ENCODE measurements at places on chromosomes 2 and 18.

GRCh38 chr2:238669581-238670080, 178.3 kb upstream of the TWIST2 start:
- DNase-seq: no peak

DNA sequence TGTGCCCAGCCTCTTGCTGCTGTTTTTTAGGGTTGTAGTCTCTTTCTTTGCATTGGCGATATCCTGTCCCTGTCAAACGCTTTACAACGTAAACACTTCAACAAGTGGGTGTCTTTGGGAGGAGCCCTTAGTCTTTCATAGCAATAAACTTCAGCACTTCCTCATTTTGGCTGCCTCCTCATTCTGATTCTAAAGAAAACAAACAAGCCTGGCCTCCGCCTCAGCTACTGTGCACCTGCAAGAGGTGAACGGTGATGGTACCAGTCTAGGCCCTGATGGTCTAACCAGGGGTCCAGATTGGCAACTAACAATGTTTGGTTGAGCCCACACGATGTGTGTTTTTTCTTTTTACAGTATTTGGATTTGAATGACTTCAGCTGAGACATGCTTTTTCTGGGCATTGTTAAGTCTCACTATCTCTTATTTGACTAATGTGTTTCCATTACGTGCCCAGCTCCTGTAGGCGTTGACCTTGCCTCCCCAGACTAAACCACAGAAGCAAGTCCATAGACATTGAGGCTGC, 53.2 kb upstream of the CUL3 start:
- peak; percentile 71 for DNase-seq

DNA sequence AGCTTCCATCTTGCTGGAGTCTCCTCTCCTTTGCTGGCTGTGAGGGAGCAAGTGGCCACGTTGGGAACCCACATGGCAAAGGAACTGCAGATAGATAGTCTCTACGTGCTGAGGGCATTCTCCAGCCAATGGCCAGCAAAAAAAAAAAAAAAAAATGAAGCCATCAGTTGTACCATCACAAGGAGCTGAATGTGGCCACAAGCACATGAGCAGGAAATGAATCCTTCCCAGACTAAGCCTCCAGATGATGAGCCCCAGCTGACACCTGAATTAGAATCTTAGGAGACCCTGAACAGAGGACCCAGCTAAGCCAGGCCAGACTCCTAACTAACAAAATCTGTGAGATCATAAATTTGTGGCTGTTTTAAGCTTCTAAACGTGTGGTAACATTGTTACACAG, 57.9 kb downstream of the SPIRE1 start:
- no peak for DNase-seq

DNA sequence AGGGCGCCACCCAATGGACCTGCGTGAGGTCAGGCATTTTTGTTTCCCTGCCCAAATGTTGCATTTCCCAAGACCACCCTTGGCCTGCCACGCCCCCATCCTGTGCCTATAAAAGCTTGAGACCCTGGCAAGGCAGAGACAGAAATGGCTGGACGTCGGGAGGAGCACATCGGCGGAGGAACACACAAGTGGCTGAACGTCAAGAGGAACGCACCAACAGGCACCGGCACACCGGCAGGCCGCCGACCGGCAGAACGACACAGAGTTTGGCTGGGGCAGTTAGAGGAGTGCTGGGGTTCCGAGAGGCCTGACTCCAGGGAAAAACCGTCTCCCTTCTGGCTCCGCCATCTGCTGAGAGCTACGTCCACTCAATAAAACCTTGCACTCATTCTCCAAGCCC, 35.9 kb downstream of the DCDC2C start:
- DNase-seq: no peak

GRCh38 chr2:145484448-145485097, 964.7 kb upstream of the ZEB2 start:
- DNase-seq: no peak

DNA sequence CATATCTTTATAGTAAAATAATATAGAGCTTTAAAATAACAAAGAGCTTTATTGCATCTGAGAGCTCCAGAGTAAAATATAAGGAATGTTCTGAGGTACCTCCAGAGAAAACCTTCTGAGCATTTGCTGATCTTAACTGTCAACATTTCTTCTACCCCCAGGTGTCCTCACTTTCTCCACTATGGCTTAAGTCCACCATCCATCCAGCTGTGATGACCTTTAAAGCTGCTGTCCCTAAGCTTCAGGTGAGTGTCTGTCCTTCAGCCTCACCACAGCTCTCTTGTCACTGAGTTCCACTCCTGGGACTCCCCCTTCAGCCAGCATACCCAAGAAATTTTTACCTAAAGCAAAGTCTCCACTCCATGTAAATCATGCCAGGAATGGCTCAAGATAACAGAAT, 137.9 kb downstream of the MYO5B start:
- DNase-seq: no peak

DNA sequence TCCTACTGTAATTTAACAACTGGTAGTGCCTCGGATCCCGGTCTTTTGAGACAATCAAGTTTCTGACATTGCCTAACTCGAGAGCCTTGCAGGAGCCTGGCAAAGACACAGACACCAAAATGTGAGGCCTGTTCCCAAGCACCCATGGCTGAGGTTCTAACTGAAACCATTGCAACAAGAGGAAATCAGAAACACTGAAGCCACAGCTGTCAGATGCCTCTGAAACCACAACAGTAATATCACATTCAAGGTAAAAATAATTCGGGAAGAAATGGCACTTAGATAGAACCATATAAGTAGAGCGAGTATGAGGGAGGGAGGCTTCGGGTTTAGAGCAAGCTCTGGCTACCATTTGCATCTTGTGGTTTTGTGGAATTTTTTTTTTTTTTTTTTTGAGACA, 285.9 kb downstream of the FBXO15 start:
- DNase-seq: no peak

DNA sequence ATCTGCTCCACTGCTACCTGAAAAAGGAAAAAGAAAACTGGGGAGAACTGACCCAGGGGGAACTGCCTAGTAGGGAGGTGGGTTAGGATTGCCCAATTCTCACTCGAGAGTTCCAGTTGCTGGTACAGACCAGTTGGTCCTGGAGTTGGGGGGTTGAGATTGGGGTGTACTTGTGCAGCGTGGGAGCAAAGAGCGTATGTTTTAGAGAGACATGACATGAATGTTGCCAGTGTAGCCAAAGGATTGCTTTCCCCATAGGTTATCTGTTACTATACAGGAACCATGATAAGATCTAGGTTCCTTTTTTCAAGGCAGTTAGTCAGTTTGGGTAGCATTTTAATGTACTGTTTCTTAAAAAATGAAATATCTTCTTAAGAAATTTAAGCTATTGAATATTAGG, 68.6 kb downstream of the APLF start:
- no peak for DNase-seq

GRCh38 chr2:79716266-79716665, 203.4 kb downstream of the CTNNA2 start:
- no peak for DNase-seq

DNA sequence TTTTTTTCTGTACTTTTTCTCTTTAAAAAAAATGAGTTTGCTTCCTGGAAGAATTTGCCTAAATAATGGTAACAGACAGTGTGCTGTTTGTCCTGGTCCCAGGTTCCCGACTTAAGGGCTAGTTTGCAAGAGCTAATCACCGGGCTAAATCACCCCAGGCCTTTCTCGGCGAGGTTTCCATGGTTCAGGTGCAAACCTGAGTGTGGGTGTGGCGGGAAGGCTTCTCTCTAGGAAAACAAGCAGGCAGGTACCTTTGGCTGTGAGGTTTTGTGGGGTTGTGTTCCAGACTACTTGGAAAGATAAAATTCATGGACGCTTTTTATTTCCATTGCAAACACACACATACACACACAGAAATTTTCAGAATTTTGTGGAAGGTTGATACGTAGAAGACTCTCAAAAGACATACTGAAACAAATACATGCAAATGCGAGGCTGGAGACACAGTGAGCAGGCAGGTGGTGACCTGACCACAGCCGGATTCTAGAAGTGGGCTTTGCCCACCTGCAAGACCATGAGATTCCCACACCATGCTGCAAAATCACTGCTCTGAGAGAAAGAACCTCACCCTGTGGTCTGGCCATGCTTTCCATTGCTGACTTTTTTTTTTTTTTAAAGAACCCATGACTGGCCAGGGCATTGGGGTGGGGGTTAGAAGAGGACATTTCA, 815 bp downstream of the CNDP1 start:
- DNase-seq: no peak

GRCh38 chr18:446941-447560, 53.5 kb downstream of the COLEC12 start:
- DNase-seq: peak; percentile 80

GRCh38 chr2:64114063-64114911, 29.9 kb downstream of the PELI1 start:
- DNase-seq: peak; percentile 15

DNA sequence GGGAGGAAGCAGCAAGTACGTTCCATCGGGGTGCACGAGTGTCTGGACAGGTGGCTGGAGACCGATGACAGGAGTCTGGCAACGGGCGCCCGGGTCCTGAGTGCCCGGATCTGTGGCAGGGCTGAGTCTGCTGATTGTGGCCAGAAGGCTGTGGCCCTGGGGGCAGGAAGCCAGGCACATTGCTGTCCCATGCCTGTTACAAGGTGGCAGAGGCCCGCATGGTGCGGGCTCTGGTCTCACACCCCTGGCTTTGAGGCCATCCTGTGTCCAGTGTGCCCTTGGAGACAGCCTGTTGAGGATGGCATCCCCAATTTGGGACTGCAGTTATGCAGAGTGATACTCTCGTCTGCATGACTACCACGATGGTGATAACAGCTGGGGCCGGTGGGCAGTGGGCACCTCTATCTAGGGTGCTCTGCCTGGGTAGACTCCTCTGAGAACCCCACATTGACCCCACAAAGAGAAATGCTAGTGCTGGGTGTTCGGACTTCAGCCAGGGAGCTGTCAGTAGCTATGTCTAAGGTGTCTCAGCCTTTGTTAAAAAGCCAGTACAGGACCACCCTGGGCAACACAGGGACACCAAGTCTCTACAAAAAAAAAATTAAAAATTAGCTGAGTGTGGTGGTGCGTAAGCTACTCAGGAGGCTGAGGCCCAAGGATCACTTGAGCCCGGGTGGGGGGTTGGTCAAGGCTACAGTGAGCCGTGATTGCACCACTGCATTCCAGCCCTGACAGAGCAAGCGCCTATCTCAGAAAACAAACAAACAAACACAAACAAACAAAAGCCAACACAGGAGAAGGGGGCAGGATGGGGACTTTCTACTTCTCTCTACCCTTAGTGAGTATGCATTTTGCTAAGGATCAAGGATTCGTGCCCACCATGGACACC, 88.3 kb downstream of the RHOB start:
- no peak for DNase-seq

GRCh38 chr2:200863782-200864175, 679 bp downstream of the CLK1 start:
- DNase-seq: peak; percentile 80

GRCh38 chr18:58609536-58609993, 19.3 kb downstream of the ALPK2 start:
- DNase-seq: peak; percentile 17

DNA sequence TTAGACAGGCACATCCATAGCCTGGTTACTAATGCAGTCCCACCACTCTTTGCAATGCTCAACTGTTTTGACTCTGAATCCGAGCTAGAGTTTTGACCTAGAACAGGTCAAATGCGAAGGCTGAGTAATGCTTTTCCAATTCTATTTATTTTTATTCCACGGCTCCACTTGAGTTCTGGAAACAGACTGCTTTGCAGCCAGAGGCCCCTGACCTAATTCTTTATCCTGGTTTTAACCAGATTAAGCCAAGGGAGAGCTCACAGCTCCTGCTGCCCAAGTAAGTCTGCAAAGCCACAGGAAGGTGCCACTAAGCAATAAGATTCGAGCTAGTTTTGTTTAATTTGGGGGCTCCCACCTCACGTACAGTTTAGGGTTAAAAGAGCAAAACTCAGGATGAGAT, 51.4 kb downstream of the MREG start:
- no peak for DNase-seq

DNA sequence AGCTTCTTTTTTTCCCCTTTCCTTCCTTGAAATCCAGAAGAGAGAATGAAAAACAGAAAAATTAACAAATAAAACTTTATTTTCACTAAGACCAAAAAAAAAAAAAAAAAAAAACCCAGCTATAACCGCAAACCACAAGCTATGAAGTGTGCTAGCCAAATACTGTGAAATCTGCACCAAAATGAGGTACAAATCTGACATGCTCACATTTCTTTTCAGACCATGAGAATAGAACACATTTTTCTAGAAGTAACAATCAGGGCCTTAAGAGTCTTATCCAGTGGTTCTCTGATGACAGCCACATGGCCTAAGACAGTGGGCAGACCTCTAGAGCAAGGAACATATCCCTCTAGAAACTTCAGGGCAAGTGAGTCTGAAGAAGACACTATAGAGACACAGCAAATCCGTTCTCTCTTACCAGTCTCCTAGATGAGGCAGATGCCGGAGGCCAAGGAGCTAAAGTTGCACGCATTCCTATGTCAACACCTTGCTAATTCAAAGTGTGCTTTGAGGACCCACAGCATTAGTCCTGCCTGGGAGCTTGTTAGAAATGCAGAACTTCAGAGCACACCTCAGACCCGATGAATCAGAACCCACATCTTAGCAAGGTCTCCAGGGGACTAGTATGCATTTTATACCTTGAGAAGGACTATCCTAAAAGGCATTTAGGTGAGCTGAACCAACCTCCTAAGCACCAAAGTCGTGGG, 317.1 kb downstream of the MYCN start:
- no peak for DNase-seq

Measured in inflammatory macrophage (primary cell).